ENCODE measurements at places on chromosomes 4 and X. TPM values are rescaled to one million over a fixed set of nuclear protein-coding genes. Genes with fewer than 3 reads are reported as not detected.

ANXA10 gene
- not detected for total RNA-seq

XAGE1A gene
- not detected for total RNA-seq

AMOT gene
- 0.96 TPM for total RNA-seq

AKAP17A gene
- 24.3 TPM for total RNA-seq

PGAM4 gene
- total RNA-seq = not detected

OTC gene
- total RNA-seq = not detected

LGI2 gene
- not detected for total RNA-seq

CLIC2 gene
- total RNA-seq = 10.8 TPM

GAGE12H gene
- not detected for total RNA-seq

GPRIN3 gene
- total RNA-seq = 10.2 TPM

SPANXN2 gene
- total RNA-seq = not detected

MAGEA10 gene
- not detected for total RNA-seq

FAM199X gene
- total RNA-seq = 31.0 TPM

RNF150 gene
- 0.19 TPM for total RNA-seq

AREG gene
- 0.29 TPM for total RNA-seq

SPINK2 gene
- total RNA-seq = not detected

GAGE13 gene
- not detected for total RNA-seq

UGT2B11 gene
- not detected for total RNA-seq

NOP14 gene
- total RNA-seq = 46.0 TPM

UPF3B gene
- total RNA-seq = 2.0 TPM

DCAF12L2 gene
- 0.33 TPM for total RNA-seq

All from vein endothelial cell (primary cell).